ENCODE measurements at places on chromosomes 13 and 19.

DNA sequence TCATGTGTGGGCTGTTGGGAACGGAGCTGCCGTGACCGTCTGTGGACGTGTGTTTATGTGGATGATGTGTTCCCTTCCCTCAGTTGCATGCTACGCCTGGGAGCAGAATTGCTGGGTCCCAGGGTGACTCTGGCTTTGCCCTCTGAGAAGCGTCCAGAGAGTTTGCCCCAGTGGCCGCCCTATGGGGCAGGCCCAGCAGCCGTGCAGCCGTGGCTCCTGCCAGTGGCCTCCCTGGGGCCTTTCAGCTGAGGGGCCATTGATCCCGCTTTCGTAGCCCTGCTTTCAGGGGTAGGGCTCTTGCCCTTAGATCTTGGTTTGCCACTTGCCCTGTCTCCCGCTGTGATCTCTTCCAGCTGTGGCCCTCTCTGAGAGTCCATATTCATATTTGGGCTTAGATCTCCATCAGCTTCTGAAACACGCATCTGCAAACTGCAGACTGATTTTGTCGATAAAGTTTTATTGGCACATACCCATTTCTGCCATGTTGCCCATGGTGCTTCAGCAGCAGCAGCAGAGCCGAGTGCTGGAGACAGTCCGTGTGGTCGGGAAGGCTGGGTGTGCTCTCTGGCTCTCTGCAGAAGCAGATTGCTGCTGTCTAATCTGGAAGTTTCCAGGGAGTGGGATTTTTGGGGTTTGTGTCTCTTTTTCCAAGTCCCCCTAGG is 17.6 kb downstream of the GNA11 start:
- no peak for DNase-seq

GRCh38 chr19:34141025-34141424 is 31.3 kb upstream of the LSM14A start:
- no peak for DNase-seq

DNA sequence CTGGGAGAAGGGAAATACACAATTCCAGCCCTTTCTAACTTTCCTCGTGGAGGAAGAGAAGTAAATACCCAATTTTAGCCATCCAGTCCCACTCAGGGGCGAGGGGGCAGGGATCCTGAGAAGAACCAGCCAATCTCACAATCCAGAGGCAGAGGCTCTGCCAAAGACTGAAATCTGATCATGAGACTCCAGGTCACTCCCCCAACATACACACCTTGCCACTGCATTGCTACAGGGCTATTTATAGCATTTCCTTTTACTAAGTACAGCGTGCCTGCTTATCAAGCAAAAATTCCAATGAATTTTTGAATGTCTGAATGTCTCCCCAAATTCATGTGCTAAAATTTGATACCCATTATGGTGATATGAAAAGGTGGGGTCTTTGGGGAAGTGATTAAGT is 1687.5 kb downstream of the EFNB2 start:
- DNase-seq: no peak

GRCh38 chr13:29527916-29528315 is 67.6 kb downstream of the SLC7A1 start:
- DNase-seq: no peak

- DNase-seq: no peak
These were observed 110.8 kb downstream of the TNFRSF19 start for GRCh38 chr13:23680845-23681669.

DNA sequence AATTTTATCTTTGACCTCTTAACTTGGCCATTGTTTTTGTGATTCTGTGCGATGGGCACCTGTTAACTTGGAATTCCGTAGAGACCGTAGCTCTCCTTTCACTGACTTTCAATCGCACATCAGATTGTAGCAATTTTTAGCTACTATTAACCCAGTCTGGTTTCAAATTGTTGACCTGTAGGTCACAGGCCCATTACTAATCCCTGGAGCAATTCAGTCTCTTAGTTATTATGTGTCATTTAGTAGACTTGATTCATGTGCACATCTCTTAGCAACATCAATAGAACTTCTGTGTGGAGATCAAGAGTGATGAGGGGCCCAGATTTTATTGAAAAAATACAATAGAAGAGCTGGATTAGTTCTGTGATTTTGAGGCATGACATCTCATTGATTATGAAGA is 549.6 kb upstream of the SLC10A2 start:
- no peak for DNase-seq

GRCh38 chr13:77893066-77893465 is 25.6 kb downstream of the EDNRB start:
- DNase-seq: no peak

DNA sequence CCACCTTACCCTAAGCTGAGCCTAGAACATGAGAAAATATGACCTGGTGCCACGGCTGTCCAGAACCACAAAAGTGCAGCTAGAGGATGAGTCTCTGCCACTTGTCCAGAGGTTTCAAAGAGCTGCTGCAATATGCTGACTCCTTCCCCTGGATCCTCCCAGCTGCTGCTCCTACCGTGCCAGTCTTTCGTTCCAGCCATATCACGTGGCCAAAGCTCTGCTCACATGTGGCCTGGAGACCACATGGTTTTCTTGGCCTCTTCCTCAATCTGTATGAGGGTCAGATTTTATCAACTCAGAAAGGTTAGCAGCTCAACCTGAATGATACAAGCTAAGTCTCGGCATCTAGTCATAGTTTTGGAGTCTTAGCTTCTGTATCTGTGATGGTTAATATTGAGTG is 3.2 kb upstream of the SACS start:
- no peak for DNase-seq

DNA sequence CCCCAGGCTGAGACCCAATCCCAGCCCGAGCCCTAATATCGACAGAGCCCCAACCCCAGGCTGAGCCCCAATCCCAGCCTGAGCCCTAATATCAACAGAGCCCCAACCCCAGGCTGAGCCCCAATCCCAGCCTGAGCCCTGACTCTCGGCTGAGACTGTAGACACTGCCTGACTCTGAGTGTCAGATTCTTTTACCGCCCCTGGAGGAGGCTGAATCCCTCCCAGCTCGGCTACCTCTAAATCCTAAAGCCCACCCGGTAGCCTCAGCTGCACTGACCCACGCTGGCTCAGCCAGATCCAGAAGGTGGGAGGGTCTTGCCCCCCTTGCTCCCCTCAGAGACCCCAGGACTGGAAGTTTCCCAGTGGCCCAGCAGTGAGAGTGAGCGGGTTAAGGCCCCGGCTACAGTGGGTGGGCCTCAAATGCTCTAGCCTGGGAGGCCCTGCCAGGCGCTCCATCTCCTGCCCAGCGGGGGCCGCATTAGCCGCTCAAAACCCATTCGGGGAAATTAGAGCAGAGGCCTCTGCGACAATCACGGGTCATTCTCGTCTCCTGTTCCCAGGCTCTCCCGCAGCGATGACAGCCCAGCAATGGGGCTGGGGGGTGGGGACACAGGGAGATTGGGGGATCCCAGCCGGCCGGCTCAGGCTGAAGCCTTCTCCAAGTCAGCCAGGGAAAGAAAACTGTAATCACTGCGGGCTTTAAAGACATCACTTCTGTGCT is 43.8 kb downstream of the ZNRF4 start:
- no peak for DNase-seq

- peak; percentile 45 for DNase-seq
These were observed 23.1 kb upstream of the ZNF846 start for GRCh38 chr19:9791552-9792205.

DNA sequence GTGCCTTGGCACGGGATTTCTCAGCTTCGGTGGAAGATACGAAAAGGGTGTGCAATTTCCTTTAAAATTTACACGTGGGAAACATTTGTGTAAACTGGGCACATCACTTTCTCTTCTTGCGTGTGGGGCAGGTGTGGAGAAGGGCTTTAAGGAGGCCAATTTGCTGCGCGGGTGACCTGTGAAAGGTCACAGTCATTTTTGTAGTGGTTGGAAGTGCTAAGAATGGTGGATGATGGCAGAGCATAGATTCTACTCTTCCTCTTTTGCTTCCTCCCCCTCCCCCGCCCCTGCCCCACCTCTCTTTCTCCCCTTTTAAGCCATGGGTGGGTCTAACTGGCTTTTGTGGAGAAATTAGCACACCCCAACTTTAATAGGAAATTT is 7.2 kb downstream of the SLITRK5 start:
- DNase-seq: no peak

DNA sequence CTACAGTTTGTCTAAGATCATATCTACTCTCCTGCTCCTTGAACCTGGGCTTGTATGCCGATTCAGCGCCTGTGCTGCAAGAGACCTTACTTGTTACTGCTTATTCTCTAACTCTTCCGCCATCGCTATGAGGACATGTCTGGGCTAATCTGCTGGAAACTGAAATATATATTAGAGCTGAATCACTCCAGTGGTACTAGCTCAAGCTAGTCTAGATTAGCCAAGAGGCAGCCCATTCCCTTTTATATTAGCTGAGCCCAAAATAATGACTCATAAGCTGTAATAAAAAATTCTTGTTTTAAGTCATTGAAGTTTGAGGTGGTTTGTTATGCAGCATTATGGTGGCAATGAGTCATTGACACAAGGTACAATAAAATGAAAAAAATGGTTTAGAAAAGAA is 52.8 kb downstream of the SLC6A16 start:
- DNase-seq: no peak

DNA sequence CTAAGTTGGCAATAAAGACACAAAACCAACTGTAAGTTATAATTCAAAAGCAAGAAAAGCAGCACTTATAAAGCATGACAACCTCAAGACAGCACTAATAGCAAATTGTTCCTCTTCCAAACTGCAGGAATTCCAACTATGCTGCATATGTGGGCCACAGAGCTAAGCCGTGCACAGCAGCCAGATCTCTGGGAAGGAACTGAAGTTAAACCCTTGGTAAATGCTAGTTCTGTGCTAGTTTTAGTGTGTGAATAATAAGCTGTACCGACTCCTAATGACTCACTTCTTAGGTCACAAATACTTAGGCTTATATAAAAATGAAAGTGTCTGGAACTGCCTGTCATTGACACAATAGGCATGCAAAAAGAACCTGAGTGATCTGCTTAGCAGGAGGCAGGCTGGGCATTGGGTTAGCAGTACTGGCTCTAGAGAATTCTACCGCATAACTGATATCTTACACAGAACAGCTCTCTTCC is 21.2 kb upstream of the GTF3A start:
- no peak for DNase-seq

DNA sequence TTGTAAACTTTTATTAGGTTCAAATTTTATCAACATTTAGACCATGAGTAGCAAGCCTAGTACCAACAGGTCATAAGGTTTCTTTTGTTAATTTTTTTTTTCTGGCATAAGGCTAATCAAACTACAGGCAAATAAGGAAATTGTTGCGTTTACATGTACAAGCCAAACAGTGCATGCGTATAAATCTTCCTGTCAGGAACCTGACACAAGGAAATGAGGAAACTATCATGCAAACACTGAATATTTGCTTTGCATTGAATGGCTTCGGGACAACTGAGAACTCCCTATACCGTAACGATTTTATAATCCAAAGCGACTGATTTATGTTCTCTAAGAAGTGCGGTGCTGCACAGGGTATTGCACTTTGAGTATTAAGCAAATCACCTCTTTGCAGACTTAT is 133.0 kb upstream of the TRPC4 start:
- no peak for DNase-seq

DNA sequence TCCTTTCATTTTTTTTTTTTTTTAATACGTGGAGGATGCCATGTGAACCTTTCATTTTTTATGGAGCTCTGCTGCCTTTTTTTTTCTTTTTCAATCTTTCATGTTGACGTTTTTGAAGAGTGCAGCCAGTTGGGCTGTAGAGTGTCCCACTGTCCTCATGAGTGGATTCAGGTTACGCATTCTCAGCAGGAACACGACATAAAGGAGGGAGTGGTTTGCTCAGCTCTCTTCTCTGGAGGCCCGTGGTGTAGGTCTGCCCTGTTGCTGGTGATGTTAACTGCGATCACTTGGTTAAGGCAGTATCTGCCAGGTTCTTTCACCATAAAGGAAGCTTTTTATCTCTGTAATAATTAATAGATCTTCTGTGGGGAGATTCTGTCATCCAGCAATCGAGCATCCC is 26.7 kb upstream of the CACNG8 start:
- DNase-seq: no peak

DNA sequence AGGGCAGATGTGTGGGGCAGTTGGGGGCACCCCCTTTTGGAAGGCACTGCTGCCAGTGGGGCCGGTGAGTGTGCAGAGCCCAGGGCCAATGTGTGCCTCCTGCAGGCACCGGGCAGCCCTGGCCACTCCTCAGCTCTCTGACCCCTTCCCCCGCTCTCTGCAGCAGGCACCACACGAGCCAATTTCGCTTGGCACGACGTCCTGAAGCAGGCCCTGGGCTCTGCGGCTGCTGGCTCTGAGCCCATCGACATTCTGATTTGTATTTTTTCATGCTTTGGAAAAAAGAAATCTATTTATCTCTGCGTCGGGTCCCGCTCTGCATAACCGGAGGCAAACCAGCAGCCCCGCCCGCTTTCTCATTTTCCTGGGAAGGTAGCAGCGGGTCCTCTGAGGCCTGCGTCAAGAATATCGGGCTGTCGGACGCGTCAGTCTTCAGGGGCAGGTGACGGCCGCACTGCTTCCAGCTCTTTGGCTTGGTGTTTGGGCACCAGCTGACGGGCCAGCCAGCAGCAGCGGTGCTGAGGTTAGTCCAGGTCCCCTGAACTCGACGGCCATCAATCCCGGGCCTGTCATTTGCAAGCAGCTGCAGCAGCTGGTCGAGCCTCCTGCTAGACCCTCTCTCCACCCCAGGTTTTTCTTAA is 134.3 kb downstream of the KDM4B start:
- no peak for DNase-seq

- no peak for DNase-seq
These were observed 207.1 kb downstream of the KATNAL1 start for GRCh38 chr13:30100226-30100625.

DNA sequence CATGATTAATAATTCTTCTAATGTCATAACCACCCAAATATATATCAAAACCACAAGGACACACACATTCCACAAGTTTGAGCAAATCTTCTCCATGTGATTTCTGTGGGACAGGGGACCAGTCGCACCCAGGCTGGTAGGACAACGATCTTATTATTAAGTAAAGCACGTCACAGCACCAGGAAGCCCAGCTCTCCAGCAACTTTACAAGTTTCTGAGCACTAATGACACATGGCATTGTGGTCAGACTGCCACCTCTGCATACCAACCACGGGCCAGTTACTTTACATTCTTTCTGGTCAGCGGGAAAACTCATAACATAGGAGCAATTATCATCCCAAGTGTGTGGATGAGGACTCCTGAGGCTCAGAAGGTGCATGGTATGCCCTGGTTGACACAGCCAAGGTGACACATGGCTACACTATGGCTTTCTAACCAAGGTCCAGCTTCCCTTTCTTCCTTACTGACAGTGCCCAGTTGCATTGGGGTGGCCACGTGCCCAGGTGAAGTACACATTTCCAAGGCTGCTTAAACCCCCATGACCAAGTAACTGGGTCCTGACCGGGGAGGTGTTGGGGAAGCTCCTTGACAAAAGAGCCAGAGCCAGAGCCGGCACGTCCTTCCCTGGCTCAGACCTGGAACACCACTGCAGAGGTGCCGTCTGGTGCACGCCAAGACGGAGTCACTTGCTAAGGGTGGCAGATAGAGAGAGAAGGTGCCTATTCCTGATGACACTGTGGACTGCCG is 27.4 kb downstream of the LATS2 start:
- no peak for DNase-seq

DNA sequence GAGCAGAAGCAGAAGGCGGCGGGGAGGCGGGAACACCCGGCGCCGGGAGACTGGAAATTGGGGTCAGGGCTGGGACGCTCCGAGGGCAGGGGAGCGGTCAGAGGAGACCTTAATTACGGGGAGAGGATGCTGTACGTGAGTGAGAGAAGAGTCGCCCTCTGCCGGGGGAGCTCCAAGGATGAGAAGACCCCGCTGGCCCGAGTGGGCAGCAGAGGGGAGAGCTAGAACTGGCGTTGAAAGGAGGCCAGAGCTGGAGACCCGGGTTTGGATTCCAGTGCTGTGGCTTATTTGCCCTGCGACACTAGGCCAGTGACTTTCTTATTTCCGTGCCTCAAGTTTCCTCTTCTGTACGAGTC is 536 bp downstream of the FAM32A start:
- peak; percentile 49 for DNase-seq

- no peak for DNase-seq
These were observed 37.5 kb downstream of the ARRDC2 start for GRCh38 chr19:18045307-18046050.
